ENCODE measurements at places on chromosomes 7 and 10.

GRCh38 chr7:135888740-135889139 is 88.4 kb downstream of the MTPN start:
- DNase-seq, result no peak

- DNase-seq, result no peak
These were observed 205.0 kb downstream of the PTPRN2 start for GRCh38 chr7:158382363-158383254.

DNA sequence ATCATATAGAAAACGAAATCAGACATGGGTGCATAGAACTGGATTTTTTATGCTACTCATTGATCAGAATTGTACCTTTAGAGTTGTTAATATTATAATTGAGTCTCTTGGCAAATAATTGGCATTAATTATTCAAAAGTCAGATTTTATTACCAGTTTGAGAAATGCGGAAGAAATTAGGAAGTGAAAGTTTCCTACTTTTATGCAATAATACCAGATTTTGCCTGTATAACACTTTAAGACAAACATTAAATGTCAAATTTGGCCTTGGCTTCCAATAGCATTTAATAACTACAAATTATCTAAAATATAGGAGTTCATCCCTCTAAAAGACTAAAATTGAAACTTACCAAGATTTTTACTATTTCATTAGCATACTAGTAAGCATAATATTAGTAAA is 6.8 kb upstream of the TFEC start:
- no peak for DNase-seq

DNA sequence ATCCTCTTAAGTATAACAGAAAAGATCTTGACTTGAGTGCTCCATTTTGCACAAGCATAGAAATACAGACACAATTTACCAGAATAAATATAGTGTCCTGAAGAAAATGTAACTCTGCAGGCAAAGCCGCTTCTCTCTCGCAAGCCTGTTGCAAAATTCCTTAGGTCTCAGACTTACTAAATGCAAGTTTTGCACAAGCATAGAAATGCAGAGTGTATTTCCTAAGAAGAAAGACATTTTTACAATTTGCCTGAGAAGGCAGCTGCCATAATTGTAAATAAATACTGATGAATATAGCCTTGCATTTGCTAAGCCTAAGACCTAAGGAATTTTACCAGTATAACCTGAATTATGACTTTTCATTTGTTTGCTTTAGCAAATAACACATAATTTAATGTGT is 67.1 kb downstream of the AGMO start:
- DNase-seq, result no peak

GRCh38 chr7:18958627-18959026 is 158.8 kb downstream of the TWIST1 start:
- no peak for DNase-seq

DNA sequence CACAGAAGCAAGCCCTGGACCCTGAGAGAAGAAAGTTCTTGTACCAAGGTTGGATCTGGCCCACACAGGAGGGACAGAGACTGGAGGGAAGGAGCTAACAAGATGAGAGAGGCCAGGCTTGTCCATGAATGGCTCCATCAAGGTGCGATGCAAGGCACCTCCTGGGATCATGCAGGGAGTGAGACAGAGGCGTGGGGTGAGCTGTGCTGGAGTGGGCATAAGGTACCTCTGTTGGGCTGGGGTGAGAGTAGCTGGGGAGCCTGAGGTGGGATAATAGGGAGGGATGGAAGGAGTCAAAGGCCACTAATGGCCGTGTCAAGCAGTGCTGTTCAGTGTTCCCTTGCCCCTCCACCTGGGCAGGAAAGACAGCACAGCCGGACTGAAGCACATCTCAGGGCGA is 9.9 kb downstream of the TMEM72 start:
- no peak for DNase-seq

GRCh38 chr7:51778121-51778520 is 461.5 kb upstream of the COBL start:
- DNase-seq, result no peak

- no peak for DNase-seq
These were observed 154.1 kb upstream of the AHR start for GRCh38 chr7:17144322-17144721.

- no peak for DNase-seq
These were observed 31.1 kb downstream of the SKIDA1 start for GRCh38 chr10:21494191-21495001.

DNA sequence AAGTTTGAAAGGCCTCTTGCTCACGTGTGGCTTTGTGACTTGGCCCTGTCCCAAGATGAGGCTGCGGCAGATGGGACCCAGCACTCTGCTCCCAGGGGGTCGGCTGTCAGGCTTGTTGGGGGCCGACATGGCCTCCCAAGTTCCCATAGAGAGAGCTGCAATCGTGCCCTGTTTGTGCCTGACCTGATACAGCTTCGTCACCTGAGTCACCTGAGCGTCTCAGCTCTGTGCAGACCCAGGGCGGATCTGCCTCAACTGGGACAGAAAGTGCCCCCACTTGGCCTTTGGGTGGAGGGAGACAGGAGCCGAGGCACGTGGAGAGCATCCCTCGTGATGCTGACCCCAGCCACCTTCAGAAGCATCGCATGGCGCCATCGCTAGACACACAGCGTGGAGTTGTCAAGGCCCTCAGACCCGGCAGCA is 21.7 kb downstream of the PAPOLB start:
- DNase-seq, result no peak

GRCh38 chr7:359766-360361 is 69.9 kb downstream of the FOXL3 start:
- DNase-seq, result no peak

DNA sequence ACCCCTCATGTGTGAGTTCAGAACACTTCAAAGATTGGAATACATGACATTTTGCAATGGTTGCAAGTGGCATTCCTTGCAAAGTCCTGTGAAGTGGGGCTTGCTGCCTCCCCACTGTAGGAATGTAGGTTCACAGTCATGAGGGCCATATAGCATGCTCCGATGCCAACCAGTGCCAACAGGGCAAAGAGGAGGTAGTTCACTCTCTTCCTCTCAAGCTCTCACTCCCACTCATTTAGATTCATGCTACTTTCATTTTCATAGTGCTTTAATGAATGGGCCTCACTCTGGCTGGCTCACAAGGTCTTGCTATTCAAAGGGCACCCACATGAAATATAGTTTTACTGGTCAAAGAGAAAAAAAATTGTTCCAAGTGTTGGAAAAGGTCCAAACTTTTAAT is 169.9 kb upstream of the AOAH start:
- no peak for DNase-seq

GRCh38 chr7:47355684-47356083 is 226.2 kb downstream of the TNS3 start:
- DNase-seq, result no peak

GRCh38 chr7:99034932-99035722 is 108.8 kb downstream of the SMURF1 start:
- DNase-seq, result no peak

- DNase-seq, result no peak
These were observed 526.2 kb upstream of the ADARB2 start for GRCh38 chr10:2263561-2263960.

- no peak for DNase-seq
These were observed 7.9 kb upstream of the INMT start for GRCh38 chr7:30744075-30744417.

GRCh38 chr10:88193018-88193417 is 329.6 kb downstream of the PTEN start:
- DNase-seq, result no peak

GRCh38 chr7:33642312-33642711 is 263.0 kb upstream of the BMPER start:
- no peak for DNase-seq

- no peak for DNase-seq
These were observed 24.2 kb downstream of the AFAP1L2 start for GRCh38 chr10:114380060-114380459.

DNA sequence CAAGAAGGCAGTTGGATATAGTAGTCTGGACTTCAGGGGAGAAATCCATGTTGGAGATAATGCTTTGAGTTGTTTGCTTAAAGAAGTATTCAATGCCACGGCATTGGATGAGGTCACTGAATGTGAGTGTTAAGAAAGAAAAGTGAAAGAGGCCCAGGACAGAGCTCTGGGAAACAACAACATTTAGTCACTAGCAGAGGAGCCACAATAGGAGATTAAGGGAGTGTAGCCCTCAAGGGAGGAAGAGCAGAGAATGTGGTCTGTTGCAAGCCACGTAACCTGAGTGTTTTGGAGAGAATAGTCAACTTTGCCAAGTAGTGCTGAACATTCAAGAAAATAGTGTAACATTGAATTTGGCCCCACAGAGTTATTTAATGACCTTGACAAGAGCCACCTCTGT is 114.7 kb downstream of the MYO3A start:
- no peak for DNase-seq

All from ascending aorta (tissue), 2 donors.